ENCODE measurements at places on chromosomes 2 and 18.

GRCh38 chr2:204824751-204825453 is 279.6 kb downstream of the PARD3B start:
- DNase-seq = no peak

DNA sequence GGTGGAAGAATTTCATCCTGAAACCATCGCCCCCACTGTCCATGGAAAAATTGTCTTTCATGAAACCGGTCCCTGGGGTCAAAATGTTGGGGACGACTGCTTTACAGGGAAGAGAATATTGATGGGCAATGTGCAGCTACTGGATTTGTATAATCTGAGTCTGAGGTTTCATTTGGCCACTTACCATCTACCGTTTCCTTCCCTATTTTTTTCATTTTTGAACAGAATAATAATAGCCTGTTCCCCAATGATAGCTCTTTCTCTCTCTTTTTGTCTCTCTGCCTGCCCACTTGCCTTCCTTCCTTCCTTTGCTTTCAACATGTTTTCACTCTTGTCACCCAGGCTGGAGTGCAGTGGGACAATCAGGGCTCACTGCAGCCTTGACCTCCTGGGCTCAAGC is 78.3 kb upstream of the TLK1 start:
- DNase-seq = no peak

- peak; percentile 78 for DNase-seq
These were observed 130.9 kb downstream of the EXOC6B start for GRCh38 chr2:72694715-72695496.

GRCh38 chr2:132564065-132564464 is 105.9 kb downstream of the LYPD1 start:
- DNase-seq = no peak

DNA sequence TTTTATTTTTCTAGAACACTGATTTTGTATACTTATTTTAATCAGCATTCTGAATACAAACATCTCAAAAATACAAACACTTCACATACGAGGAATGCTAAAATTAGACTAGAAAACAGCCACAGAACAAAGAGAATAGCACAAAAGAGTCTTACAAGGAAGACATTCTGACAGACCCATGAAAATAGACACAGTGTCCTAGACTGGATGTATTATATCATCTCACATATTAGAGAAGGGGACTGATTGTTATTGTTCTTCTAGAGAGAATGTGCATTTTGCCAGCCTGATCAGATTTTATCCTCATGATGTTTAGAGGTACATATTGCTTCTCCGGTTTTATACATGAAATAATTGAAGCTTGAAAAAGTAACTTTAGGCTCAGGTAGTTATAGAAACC is 357.9 kb downstream of the DPP10 start:
- DNase-seq = no peak

GRCh38 chr2:17792515-17792914 is 23.7 kb upstream of the MSGN1 start:
- no peak for DNase-seq

GRCh38 chr2:187855689-187856088 is 301.5 kb upstream of the TFPI start:
- DNase-seq = no peak

- DNase-seq = no peak
These were observed 5.6 kb downstream of the FBXO36 start for GRCh38 chr2:229927817-229928321.

- DNase-seq = no peak
These were observed 435.5 kb upstream of the MMADHC start for GRCh38 chr2:150023044-150023443.

GRCh38 chr2:40433736-40434135 is 18.2 kb downstream of the SLC8A1 start:
- DNase-seq = no peak

- no peak for DNase-seq
These were observed 58.0 kb downstream of the RAB31 start for GRCh38 chr18:9766076-9766481.

GRCh38 chr18:33873112-33873511 is 295.1 kb downstream of the ASXL3 start:
- no peak for DNase-seq

DNA sequence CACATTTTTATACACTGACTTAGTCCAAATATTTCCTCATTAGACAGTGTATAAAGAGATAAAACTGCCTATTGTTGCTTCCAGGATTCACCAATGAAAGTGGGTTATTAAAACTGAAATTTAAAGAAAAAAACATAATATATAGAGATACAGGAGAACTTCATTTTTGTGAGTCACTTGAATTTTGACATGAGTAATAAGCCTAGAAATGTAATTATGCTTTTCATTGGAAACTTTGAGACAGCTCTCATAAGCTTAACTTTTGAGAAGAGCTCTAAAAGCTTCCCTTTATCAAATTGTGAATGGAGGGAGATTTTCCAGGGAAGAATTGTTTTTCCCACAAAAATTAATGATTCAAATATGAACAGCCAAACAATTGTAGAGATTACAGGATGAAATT is 14.1 kb downstream of the DYNC2LI1 start:
- no peak for DNase-seq

DNA sequence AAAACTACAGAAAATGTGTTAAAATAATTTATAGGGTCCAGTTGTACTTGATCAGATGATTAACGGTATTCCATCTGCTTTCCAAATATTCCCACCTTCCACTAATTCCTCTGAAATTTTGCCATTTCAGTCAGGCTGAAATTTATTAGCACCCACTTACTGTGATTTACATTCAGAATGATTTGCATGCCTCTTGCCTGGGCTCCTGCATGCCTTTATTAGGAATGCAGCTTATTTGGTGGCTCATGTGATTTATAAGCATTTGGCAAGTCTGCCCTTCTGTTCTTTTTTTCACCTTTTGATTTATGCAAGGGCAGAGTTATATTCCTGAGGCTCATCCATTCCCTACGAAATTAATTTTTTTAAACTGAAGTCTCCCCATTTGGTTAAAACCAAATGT is 1594.5 kb upstream of the PIK3C3 start:
- no peak for DNase-seq

DNA sequence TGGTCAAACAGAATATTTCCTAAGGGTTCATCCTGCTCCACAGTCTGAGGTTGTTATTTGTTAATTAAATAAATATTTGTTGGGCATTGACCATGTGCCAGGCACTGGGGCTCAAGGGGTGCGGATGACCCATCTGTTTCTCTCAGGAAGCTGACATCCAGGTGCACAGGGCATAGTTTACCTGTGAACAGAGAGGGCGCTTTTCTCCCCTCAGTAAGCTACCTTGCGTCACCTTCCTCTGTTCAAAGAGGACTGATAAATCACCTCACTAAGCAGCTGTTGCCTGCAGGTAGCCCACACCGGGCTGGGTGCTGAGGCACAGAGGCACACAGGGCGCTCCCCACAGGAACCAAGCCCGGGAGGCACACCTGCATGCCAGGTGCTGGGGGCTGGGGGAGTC is 41.6 kb downstream of the SH3RF3 start:
- DNase-seq = no peak

DNA sequence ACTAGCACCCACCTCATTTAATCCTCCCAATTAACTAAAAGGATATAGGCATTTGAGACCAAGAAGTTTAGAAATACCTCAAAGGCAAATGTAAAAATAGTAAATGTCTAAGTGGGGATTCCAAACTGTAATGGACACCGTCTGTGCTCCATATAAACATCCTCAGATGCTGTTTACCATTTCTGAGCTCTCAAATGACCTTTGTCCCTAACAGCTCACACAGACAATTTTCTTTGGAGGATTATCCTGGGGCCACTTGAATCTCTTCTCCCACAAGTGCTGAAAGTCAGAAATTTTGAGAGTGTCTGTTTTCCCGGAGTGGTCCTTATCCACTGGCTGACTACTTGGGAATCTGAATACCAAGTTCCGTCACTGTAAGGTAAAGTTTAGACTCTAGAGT is 1418.9 kb downstream of the LRP1B start:
- DNase-seq = no peak

DNA sequence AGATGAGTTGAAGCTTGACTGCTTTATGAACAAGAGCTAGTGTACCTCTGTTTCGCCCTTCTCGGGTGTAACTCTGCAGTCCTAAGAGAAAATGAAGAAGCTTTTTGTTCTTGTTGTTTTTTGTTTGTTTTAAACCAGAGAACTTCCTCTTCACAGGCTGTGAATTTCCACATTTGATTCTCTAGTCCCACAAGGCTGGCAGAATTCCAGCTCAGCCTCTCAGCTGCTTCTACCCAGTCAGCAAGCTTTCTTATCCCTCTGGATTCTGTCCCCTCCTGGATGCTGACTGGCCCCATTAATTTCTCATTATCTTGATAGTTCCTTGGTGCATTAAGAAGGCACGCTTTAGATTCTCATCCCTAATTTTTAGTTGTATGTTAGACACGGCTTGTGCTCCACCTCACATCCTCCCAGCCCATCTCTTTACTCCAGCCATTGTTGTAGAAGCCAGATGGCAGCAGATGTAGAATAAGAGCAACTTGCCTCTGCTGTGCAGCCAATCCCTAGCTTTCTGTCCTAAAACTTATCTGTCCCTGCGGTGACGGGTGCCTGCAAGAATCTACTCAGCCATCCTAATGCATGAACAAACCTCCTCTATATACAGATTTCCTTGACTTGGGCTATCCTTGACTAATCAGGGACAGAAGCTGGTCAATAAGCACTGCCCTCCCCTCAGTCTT is 12.3 kb upstream of the RESP18 start:
- no peak for DNase-seq

DNA sequence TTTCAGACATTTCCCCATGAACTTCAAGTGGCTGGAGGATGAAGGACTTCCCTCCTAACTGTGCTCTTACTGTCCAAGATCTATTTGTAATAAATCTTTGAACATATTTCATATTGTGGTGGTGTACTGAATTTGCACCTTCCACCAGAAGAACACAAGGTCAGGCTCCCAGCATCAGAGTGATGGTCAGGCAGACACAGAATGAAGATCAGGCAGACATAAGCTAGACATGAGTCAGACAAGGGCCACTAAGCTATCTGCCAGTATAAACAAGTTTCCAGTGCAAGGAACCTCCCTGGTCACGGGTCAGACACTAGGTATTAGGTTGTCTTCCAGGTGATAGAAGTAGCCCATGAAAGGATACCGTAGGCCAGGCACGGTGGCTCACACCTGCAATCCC is 20.0 kb downstream of the AQP12B start:
- no peak for DNase-seq

DNA sequence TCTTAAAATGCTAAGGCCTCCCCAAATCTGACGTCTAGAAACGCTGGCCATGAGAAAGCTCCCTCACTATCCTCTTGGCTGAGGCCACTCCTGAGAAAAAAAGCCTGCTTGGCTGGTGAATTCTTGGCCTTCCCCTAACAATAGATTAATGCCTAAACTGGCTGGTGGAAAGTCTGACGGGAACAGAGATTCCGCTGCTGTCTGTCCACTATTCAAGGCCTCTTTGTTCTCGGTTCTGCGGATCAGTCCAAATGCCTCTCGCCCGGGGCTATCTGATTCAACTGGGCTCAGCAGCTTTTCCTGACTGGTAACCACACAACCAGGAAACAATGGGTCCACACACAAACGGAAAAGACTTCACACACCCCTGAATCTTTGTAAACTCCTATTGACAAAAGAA is 27.2 kb downstream of the PXDN start:
- no peak for DNase-seq

DNA sequence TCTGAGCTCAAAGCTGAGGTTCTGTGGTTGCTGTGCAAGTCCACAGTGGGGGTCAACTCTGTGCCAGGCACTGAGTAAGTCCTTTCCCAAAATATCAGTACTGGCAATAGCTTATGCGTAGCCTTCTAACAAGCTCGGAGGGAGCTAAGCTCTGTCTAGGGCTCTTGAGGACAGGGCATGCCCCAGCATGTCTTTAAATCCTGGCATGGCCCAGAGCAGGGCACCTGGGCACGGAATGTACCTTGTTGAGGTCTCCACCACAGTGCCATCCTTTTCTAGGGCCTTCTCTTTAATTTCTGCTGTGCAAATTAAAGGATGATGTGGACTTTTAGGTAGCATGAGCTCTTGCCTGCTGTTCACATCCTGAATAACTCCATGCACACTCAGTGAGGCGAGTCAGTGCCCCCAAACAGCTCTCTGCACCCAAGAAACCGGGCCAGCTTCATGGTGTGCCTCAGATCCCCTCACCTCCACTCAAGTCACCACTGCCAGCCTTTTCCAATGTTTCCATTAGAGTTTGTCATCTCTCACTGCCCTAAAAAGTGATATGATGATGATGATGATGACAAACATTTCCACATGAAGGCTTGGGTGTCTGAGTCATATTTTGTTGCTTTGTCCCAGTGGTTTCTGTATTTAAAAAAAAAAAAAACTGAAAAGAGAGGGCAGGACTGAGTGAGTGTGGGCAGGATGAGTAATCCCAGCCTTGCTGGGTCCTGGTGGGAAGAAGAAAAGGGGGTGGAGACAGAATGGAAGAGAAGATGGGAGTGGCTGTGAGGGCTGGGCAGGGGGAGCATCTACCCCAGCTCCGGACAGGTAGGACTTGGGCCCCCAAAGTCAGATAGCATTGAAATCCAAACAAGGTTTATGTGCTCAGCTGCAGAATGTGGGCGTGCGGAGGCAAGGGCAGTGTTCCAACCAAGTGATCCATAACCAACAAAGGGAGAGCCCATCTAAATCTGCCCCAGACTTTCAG is 78.9 kb downstream of the ZBTB7C start:
- no peak for DNase-seq

- DNase-seq = no peak
These were observed 31.6 kb downstream of the EPAS1 start for GRCh38 chr2:46328829-46329228.

DNA sequence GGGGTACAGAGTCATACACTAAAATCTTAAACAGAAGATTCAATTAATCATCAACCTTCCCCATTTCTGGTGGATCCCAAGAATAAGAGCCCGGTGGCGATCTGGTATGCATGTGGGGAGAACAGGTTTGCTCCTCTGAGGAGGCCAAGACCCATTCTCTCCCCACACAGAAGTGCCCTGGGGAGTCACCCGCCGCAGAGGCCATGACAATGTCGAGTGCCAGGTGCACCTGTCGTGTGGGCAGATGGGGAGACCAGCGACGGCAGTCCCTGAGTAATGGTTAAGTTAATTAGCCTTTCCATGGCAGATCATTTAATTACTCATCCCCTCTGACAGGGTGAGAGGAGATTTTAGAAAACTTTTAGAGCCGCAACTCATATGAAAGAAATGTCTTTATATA is 345.0 kb downstream of the NCKAP5 start:
- no peak for DNase-seq

DNA sequence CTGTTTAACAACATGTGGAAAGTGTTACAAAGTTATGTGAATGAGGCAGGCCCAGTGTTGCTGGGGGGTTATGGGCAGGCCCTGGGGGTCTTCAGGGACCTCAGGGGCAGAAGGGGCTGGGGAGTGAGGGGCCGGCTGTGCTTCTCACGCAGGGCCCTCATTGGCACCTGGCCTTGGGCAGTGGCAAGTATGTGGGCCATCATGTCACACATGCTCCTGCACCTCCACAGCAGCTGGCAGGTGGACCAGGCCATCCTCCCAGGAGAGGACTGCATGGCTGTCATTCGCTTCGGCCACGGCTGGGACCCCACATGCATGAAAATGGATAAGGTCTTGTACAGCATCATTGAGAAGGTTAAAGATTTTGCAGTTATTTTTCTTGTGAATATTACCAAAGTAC is 47.4 kb downstream of the ZNF385B start:
- DNase-seq = peak; percentile 43
